ENCODE measurements at places on chromosomes 12 and 14. TPM values are rescaled to one million over a fixed set of nuclear protein-coding genes. Genes with fewer than 3 reads are reported as not detected.

Gene C12orf54
- total RNA-seq = not detected

Gene MYH7
- total RNA-seq = under 0.01 TPM

DNA sequence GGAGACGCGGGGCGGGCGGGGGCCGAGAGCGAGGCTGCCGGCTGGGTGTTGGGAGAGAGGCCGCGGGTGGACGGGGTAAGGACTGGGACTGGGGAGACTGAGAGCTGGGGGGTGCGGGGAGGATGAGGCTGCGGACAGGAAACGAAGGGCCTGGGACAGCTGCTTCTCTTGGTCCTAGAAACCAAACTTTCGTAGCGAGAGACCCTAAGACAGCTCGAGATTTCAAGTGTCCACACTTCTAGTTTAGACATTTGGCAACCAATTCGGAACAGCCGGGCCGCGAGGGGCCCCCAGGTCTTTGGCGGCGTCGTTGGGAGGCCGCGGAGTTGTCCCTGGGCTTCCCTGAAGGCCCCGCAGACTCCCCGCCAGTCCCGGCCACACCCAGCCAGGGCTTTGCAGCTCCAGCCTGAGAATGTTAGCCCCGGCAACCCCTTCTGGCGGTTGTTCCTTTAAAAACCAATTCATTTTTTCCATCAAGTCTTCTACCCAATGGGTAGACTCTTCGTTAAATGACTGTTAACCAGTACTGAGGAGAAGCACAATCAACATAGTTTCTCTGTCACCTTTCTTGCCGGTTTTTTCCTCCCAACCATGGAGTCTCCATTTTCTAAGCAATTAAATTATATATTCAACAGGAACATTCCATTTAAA lies 11.5 kb downstream of the NKX2-1 start:
- DNase-seq = no peak

GRCh38 chr12:32688786-32689185 lies 9.7 kb downstream of the DNM1L start:
- DNase-seq = no peak

Gene AQP2
- 0.30 TPM for total RNA-seq

GRCh38 chr14:50603565-50603964 lies 43.6 kb downstream of the ATL1 start:
- no peak for DNase-seq

- DNase-seq = no peak
Observed at GRCh38 chr14:69259168-69259526, 811 bp upstream of the GALNT16 start.

Gene NYNRIN
- total RNA-seq = 2.4 TPM

- no peak for DNase-seq
Observed at GRCh38 chr12:55060470-55060869, 40.7 kb downstream of the NEUROD4 start.

- peak; percentile 6 for DNase-seq
Observed at GRCh38 chr14:60508707-60509437, at the start of gene SIX6. Gene SIX6 (plus strand): TSS chr14:60509146. CDS start chr14:60509399, 253 bp downstream.

- DNase-seq = no peak
Observed at GRCh38 chr12:33304176-33304575, 135.4 kb downstream of the SYT10 start.

Gene ATN1
- total RNA-seq = 1.7 TPM

DNA sequence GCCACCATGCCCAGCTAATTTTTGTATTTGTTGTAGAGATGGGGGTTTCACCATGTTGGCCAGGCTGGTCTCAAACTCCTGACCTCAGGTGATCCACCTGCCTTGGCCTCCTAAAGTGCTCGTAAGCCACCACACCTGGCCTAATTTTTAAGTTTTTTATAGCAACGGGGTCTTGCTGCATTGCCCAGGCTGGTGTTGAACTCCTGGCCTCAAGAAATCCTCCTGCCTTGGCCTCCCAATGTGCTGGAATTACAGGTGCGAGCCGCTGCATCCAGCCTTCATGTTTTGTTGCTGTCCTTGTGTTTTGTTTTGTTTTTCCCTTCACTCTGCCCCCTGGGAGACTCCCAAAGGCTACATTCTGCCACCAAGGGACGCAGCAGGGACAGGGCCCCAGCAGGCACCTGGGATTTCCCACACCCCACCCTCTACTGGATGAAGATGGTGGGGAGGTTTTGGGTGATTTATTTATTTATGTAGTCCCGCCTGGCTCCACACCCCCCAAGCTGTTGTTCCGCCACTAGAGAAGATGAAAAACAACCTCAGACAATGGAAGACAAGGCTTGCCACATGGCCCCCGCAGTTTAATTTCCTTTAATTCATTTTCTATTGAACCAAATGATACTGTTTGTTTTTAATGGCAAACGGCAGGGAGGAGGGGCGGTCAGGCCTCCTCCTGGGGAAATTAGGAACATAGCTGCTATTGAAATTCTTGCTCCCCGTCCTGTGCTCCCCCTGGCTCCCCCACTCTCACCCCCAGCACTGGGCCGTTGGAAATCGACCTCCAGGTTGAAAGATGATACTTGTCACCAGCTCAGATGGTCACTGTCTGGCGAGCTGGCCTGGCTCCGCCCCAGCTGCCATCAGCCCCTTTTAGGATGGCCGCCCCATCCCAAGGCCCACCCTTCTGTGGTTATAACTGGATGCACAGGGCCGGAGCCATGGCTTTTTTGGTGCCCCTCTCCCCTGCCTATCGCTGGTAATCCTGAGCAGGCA lies 70.3 kb downstream of the RNFT2 start:
- no peak for DNase-seq

DNA sequence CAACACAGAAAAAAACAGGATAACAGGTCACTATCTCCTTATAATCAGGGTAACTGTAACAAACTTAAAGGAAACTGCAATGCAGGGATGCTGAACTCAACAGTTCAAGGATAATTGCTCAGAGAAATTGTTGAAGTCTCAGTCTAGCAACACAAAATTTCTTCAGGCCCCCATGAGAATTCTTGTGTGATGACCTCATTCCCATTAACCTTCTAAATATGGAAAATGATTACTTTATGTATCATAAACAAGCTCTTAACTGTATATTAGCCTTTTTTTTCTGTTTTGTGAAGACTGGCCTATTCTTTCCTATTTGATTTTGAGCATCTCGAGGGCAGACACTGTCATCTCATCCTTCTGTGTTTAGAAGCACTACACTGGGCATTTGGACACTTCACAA lies 47.1 kb downstream of the IGF1 start:
- no peak for DNase-seq

- no peak for DNase-seq
Observed at GRCh38 chr12:4962539-4963486, 53.1 kb downstream of the KCNA1 start.

Gene TEX22
- total RNA-seq = under 0.01 TPM

DNA sequence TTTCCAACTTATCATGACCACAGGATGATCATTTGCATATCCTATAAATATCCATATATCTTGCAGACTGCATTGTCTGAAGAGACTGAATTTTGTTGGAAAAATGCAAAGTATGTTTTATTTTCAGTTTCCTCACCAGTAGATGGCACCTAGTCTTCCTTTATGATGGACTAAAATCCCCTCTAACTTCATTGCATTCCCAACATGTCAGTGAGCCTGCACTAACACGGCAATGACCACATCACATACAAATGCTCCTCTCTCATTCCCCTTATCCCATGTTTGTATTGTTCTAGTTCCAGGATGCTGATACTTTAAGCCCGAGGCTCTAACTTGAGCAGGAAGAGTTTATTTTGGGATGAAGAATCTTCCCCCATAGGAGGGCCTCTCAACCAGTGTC lies 24.7 kb upstream of the MYBPC1 start:
- peak; percentile 52 for DNase-seq

- no peak for DNase-seq
Observed at GRCh38 chr12:55682087-55682796, 25.5 kb downstream of the ITGA7 start.

- DNase-seq = no peak
Observed at GRCh38 chr12:109531411-109531810, 41.9 kb downstream of the MMAB start.

Gene OTX2
- total RNA-seq = not detected

- no peak for DNase-seq
Observed at GRCh38 chr12:3137268-3137781, 60.1 kb downstream of the TSPAN9 start.

DNA sequence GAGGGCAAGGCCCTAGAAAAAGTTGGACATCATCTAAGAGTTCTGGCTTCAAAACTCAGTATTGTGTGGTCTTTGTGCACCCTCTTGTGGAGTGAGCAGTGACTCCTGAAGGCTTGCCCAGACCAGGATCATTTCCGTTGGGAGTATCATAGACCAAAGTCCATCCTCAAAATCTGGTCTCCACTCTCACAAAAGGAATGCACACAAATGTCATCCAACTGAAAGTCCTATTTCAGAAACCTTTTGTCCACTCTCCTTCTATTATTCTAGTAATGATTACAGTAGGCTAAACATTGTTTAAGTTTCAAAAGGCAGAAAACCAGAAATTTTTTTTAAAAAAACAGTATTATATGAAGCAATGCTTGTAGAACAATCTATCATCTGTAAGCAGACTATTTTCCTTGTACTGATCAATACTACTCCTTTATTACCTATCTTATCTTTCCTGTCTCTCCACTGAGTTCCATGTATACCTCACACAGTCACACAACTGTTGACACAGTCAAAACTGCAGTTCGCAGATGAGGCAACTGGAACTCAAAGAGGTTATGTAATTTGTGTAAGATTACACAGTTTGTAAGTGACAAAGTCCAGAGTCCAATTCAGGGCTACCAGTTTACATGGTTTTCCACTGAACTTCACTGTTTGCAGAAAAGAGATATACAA lies 41.4 kb downstream of the COX16 start:
- DNase-seq = peak; percentile 64

GRCh38 chr12:107364875-107365518 lies 271.6 kb upstream of the CRY1 start:
- no peak for DNase-seq

Gene SLC39A2
- not detected for total RNA-seq

DNA sequence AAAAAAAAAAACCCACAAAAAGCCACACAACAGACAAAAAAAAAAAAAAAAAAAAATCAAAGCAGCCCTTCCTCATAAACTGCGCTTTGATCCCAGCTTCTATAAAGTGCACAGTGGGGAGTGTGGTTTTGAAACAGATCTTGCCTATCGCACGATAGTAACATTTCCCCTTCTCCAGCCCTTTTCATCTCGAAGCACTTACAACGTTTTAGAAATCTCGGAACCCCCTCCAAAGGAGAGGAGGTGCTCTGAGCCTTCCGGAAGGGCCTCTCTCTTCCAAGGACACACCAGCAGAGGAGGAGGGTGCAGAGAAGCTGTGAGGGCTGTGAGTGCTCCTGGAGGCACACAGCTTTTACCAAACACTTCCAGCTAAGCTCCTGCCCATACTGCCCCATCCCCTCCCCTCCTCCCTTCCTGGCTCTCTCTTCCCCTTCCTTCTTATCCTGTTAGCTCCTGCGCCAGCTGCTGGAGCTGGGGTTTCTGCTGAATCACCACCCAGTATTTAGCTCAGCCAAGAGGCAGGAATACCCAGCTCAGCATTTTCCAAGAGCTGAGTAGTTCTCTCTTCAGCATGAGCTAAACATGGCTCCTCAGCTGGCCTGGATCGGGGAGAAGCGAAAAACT lies 28.4 kb downstream of the SLC7A8 start:
- peak; percentile 82 for DNase-seq

Gene SLC25A29
- 92.2 TPM for total RNA-seq

DNA sequence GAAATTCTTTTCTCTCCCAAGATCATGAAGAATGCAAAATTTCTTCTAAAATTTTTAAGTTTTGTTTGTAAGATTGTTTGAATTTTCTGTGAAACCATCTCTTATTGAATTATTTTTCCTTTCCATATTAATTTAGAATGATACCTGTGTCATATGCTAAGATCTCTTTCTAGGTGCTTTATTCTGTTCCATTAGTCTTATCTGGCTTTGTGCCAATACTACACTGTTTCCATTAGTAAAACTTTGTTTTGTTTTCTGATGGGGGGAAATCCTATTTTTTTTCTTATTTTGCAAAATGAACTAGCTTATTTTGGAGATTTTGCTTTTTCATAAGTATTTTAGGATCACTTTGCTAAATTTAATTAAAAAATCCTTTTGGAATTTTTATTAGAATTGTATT lies 193.9 kb downstream of the FUT8 start:
- DNase-seq = no peak

Gene PIWIL1
- not detected for total RNA-seq

Gene KIF5A
- 2.5 TPM for total RNA-seq

Gene WASHC3
- total RNA-seq = 53.6 TPM

DNA sequence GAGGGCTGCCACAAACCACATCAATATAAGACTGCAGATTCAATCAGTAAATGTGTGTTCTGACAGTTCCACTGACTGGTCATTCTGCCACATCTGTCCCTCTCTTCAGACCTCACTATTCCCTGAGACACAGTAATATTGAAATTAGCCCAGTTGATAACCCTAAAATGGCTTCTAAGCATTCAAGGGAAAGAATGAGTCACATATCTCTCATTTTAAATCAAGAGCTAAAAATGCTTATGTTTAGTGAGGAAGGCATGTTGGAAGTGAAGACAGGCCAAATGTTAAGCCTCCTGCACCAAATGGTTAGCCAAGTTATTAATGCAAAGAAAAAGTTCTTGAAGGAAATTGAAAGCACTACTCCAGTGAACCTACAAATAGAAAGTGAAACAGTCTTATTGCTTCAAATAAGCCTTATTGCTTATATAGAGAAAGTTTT lies 24.5 kb upstream of the KIF21A start:
- peak; percentile 23 for DNase-seq

Gene KRT78
- not detected for total RNA-seq

- DNase-seq = no peak
Observed at GRCh38 chr12:130485291-130486145, 147.8 kb downstream of the PIWIL1 start.

Gene ZDHHC22
- not detected for total RNA-seq

Gene TPPP2
- not detected for total RNA-seq

- DNase-seq = peak; percentile 22
Observed at GRCh38 chr12:30753751-30754382, 884 bp downstream of the CAPRIN2 start.

Gene POU6F1
- 0.35 TPM for total RNA-seq

DNA sequence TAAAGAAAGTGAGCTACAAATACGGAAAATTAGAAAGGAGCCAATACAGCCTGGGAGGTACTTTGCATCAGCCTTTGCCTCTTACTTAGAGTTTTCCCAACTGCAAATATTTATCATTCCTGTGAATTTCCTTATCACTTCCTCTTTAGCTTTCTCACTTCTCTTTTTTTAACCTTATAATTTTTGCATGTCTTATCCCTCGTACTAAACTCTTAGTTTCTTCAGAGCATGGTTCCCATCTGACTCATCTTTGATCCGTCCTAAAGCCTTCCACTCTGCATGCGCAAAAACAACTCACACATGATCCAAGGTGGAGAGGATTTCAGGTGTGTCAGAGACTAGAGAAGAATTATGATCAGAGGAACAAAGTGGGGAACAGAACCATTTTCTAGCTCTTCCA lies 9.6 kb upstream of the SNAPC1 start:
- peak; percentile 65 for DNase-seq

Data from renal cortical epithelial cell (primary cell).